C1 segment of cervical spinal cord (tissue), 14 donors: ENCODE measurements at places on chromosomes 3 and 15.

- no peak for DNase-seq
Observed at GRCh38 chr3:15198686-15199085, 7.4 kb upstream of the CAPN7 start.

DNA sequence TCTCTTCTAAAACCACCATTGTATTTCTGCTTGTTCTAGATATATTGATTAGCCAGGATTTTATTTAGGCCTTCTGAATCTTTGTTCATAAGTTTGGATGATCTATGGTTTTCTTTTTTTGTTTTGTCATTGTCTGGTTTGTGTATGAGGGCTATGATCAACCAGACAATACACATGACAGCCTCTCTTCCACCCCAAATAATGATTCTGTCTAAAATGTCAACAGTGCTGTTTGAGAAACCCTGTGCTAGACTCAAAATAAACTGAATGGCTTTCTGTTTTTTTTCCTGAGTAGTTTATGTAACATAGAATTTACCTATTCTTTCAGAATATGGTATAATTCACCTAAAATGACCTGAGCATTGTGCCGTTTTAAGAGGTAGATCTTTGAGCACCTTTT lies 66.1 kb downstream of the PLCL2 start:
- no peak for DNase-seq

- no peak for DNase-seq
Observed at GRCh38 chr15:59536553-59536952, 75.0 kb upstream of the GCNT3 start.

- DNase-seq: no peak
Observed at GRCh38 chr3:184506561-184506991, 55.0 kb upstream of the EPHB3 start.

DNA sequence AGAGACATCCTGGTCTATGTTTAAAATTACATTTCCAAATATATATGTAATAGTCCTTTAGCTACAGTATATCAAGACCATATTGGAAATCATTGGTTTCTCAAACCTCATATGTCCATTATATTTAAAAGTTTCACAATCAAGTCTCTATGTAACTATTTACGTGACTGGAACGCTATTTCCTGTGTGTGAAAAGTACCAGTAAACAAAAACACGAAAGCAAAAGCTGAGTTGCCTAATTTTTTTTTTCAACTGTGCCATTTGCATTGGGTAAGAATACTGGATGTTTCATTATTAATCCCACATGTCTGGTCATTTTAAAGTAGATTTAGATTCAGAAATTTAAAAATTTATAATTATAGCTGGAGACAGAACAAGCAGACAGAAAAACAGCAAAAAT lies 381.4 kb downstream of the TBC1D5 start:
- DNase-seq: no peak

DNA sequence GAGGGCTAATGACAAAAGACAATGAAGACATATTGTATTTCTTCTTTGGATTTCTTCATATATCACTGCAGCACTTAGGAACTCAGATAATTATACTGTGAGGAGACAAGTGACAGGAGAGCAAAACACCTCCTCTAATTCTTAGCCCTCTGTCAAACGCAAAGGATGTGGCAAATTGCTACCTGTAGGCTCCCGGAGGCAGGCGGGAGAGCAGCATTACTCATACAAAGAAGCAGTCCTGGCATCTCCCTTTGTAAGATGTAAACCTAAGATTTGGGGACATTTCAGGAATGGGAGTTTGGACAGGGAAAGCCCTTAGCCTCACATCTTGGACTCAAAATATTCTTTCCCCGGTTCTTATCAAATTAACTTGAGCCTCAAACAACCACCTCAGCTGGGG lies 460.8 kb downstream of the SOX2 start:
- no peak for DNase-seq

GRCh38 chr3:64533617-64534317 lies 154.0 kb downstream of the ADAMTS9 start:
- DNase-seq: peak; percentile 19

GRCh38 chr3:138824114-138824506 lies 10.6 kb downstream of the PIK3CB start:
- no peak for DNase-seq

GRCh38 chr3:93981649-93982048 lies 1.7 kb downstream of the ARL13B start:
- no peak for DNase-seq

DNA sequence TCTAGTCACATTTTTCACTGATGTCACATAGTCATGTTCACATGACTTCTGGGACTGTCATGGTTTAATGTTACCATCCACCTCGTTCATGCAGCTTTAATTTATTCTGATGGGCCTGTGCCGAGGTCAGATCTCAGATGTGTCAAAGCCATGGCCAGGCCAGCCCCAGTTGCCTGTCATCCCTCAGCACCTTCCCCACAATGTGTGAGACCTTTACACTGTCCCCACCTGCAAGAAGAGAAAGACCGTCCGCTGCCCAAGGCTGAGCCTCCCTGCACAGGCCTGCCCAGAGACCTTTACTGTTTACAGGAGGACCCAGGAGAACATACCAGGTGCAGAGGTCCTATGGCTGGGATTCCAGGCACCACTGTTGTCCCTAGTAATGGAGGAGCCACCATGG lies 12.8 kb upstream of the KLF15 start:
- no peak for DNase-seq
